ENCODE measurements at places on chromosomes 7 and 10. TPM values are rescaled to one million over a fixed set of nuclear protein-coding genes. Genes with fewer than 3 reads are reported as not detected.

The CADPS2 gene
- total RNA-seq, result 5.2 TPM

The ZNF398 gene
- 30.7 TPM for total RNA-seq

The NHLRC2 gene
- 64.7 TPM for total RNA-seq

The SPOCK2 gene
- 3.1 TPM for total RNA-seq

The DDX21 gene
- total RNA-seq, result 55.5 TPM

The TNS3 gene
- total RNA-seq, result 19.5 TPM

The PNLIPRP2 gene
- total RNA-seq, result 0.29 TPM

The FAM25C gene
- 350 TPM for total RNA-seq
